ENCODE measurements at places on chromosomes 3 and 15. TPM values are rescaled to one million over a fixed set of nuclear protein-coding genes. Genes with fewer than 3 reads are reported as not detected.

GRCh38 chr3:27166888-27167287, 202.3 kb downstream of the NEK10 start:
- DNase-seq: no peak

GRCh38 chr15:67495585-67495984, 25.3 kb upstream of the C15orf61 start:
- DNase-seq: no peak

SLC24A5 gene
- not detected for total RNA-seq

AGBL1 gene
- total RNA-seq: 34.8 TPM
